Cortex of kidney (tissue), 1 donor: ENCODE measurements at places on chromosomes 3 and 15.

- no peak for DNase-seq
Measured at GRCh38 chr3:105806359-105806758, 62.5 kb downstream of the CBLB start.

DNA sequence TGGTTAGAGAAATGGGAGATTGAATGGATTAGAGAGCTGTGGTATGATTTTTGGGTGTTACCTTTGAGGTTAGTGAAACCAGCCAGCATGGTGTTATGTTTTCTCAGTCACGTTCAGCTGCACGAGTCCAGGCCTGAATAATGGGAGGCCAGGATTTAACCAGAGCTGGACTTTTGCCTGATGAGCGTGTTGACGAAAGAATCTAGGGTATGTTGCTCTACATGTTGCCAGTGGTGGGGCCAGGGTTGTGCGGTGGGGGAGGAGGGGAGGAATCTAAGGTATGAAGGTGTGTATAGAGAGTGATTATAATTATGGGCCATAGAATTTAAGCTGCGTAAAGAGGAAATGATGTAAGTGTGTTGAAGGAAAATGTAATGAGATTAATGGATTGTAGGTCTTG lies 22.8 kb downstream of the MINDY2 start:
- DNase-seq, result no peak

GRCh38 chr15:49185473-49185872 lies 15.4 kb downstream of the GALK2 start:
- DNase-seq, result no peak

GRCh38 chr3:139203752-139204151 lies 140.1 kb upstream of the MRPS22 start:
- no peak for DNase-seq

- DNase-seq, result no peak
Measured at GRCh38 chr15:35141743-35142471, 56.8 kb upstream of the NANOGP8 start.

DNA sequence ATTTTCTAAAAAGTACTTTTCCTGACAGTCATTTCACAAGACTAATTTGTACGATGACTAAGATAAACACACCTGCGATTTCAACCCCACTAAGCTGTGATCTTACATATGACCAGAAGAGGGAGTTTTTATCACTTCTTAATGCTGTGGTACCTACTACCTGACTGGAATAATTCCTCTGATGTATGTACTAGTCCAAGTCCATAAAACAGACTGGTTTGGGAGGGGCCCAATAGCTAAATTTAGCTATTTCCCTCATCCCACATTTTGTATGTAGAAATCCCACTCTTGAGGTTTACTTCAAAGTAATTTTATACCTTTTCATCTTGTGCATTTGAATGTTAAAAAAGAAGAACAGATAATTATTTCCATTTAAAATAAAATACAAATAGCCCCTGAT lies 49.7 kb upstream of the SCAANT1 start:
- no peak for DNase-seq

DNA sequence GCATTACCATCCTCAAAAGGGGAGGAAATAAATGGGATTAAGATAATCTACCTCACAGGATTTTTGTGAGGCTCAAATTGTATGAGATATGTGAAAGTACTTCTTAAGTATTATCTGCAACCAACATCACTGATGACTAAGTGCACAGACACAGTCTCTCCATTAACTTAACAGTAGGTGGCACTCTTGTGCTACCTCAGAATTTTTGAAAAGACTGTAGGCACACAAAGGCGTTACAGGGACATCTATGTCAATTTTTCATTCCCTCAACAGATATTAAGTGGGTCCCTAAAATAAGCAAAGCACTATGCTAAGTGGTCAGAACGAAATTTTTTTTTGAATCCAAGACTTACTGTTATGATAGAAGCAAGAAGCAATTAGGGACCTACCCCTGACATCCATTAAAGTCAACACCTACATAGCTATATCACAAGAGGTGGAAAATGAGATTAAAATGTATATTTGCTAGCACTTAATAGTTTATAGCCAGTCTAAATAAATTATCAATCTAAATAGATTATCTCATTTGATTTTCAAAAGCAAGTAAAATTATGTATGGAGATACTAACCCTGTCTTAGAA lies 52.9 kb downstream of the RYK start:
- DNase-seq, result no peak

- DNase-seq, result no peak
Measured at GRCh38 chr3:160006282-160007163, 17.9 kb downstream of the IL12A start.

- DNase-seq, result no peak
Measured at GRCh38 chr3:136730595-136731273, 21.4 kb downstream of the STAG1 start.

DNA sequence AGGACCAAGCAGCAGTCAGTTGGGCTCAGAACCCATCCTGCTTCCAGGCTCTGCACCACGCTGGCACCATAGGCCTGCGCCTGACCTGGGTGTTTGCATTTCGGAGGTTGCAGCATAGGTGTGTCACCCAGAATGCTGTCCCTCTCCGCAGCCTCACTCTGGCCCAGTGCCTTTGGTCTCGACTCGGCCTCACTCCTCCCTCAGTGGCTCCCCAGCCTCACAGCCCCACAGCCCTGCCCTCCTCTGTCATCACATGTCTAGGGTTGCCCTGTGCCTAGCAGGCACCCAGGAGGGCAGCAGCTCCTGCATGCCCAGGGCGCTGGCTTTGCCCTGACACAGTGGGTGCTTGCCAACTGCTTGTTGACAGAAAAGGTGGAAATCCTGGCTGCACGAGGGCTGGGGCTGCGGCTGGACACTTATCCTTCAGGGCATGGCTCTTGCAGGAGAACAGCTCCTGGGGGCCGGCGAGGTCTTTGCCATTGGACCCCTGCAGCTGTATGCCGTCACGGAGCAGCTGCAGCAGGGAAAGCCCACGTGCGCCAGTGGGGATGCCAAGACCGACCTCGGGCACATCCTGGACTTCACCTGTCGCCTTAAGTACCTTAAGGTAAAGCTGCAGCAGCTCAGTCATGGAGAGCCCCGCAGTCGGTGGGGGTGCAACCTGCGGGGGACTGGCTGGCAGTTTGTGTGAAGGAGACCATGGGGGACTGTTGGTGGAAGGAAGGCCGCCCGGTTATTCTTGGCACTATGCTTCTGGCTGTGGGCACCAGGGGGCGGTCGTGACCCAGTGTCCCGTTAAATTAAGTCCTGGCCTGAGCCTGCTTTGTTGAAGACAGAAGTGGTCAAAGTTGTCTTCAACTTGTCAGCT lies 16.2 kb downstream of the NISCH start:
- no peak for DNase-seq

DNA sequence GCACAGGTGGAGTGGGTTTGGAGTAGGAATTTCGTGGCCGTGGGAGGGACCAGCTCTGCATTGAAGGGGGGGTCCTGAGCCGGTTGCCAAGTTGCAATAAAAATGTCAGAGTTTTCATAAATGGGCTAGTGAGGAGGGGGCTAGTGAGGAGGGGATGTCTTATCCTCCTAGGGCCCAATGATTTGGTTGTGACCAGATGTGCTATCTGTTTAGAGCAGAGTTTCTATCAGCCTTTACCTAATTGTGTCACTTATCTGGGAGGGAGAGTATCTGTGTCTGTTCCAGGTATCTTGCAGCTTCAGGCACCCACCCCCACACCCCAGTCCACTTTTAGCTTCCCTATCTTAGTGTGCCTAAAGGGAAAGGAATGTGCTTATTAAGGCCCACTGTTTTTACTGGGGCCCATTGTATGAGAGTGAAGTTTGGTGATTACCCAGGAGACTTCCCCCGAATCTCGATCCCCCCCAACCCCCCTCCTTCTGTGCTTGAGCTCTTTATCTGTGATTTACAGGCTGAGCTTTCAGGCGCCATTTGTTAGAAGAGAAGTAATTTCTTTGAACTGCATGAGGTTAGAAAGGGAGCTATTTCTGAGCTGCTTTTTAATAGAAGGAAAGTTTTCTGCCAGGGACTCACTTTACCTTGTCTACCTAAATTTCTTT lies 42.6 kb downstream of the PPCDC start:
- no peak for DNase-seq

DNA sequence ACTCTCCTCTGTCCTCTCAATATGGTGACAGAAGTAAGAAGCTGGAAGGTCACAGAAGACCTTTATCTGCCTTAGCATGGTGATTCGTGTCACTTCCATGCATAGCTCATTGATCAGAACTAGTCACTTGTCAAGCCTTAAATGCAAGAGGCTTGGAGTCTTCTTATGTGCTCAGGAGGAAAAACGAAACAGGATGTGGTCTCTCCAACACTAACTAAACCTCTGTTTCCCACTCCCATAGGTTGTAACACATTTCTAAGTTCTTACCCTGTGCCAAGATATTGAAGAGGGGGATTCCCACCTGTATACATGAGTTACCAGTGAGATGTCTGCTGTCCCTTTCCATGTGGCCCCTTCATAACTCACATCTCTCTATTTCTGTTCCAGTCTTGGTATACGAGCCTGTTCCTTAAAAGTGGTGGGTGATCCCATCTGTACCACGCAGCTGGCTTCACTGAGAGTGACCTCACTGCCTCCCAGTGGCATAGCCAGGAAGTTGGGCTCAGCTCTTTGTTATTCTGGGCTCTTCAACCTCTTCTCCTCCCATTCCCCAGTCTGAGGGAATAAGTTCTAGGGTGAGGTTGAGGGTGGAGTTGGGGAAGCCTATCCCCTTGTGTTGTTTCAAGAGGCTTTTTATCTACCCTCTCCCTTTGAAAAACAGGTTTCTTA lies 203.2 kb upstream of the PPP2R3A start:
- DNase-seq, result no peak

- DNase-seq, result no peak
Measured at GRCh38 chr3:56061279-56061626, 407.0 kb downstream of the ERC2 start.

DNA sequence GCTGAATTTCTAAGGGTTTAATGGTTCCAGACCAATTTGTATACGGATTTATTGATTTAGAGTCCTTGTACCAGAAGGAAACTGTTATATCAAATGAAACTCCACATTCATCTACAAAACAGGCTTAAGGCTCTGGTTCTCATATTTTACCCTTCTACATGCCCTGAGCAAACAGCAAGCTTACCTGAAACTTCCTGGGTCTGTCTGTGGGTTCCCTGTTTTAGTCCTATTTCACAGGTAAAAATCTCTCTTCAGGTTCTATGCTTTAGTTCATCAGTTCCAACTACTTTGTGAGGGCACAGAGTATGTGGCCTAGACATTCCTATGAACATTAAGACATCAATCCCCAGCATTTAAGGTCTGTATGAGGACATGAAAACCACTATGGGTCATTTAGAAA lies 57.7 kb downstream of the RFX7 start:
- DNase-seq, result no peak

DNA sequence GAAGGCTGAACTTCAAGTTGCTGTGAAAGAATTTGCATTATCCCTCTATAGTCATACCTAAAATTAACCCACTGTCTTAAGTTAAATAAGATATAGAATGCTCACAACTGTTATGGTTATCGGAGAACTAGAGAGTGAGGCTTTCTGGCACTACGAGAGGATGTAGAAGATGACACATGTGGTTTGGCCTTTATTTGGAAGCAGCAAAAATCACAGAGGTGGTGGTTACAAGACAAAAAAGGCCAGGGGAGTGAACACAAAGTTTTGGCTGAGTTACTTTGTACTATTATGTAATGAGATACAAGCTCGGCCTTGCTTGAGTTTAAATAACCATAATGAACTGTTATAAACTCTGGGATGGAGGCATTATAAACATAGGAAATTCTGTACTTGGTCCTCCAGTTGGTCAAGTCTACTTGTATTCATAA lies 78.3 kb upstream of the ICE2 start:
- DNase-seq, result no peak

GRCh38 chr3:64131725-64132469 lies 93.4 kb downstream of the PRICKLE2 start:
- DNase-seq, result no peak
